Caco-2 (cell line): ENCODE measurements at places on chromosomes 4 and X.
A peak's percentile ranks its signal among the peaks of the same experiment; 100 is the strongest.

DNA sequence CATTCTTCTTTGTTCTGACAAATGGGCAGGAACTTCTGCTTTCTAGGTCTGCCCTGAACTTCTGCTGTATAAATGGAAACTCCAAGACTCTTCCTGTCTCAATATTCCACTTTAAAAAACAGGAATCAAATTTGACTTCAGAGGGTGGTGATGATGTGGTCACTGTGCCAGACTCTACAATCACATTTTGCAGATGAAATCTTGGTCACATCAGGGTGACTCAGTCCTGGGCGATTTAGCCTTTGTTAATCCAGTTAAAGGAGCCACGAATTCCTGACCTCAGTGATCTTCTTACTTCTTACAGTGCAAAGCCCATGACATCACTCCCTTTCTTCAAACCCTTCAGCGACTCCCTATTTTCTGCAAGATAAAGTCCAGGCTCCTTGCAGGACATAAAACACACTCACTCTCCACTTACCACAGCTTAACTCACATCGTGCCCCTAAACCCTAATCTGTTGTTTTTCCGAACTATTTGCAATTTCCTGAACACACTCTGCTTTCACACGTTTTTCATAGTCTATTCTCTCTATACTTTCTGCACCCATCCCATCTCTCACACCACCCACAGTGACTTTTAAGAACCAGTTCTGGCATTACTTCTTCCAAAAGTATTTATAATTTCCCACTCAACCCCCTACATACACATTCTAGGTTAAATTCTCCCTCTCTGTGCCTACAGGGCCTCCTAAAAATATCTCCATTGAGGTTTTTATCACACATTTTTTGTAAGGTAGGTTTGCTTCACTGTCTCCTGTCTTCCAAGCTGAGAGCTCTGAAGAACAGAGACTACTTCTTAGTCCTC, 11.1 kb downstream of the GASK1B start:
- peak overlapping the region; percentile 17 for H3K27ac ChIP-seq
- H3K27me3 ChIP-seq, result no peaks in the 10 kb centered on the region
- H3K36me3 ChIP-seq, result no peaks in the 10 kb centered on the region

- no peak for DNase-seq
- H3K27ac ChIP-seq, result no peak overlapping the region
- no peaks in the 10 kb centered on the region; the same call in 1 of the 2 replicates for H3K36me3 ChIP-seq
- H3K4me1 ChIP-seq, result peaks cover 13% of the 10 kb centered on the region; the same call in 1 of the 2 replicates
These were observed 24.3 kb downstream of the NFKB1 start for GRCh38 chr4:102525504-102525903.

DNA sequence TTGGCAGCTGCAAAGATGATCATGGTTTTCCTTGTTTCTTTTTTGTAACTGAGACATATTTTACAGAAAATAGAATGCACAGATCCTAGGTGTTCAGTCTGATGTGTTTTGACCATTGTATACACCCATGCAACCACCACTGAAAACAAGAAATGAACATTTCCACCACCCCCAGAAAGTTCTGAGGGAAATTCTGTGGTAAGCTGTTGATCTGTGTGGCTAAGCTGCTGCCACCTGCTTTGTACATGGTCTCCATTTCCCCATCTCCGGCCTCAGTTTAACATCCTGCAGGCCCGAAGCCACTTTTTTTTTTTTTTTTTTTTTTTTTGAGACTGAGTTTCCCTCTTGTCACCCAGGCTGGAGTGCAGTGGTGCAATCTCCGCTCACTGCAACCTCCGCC, 65.3 kb downstream of the NYX start:
- H3K27me3 ChIP-seq, result no peaks in the 10 kb centered on the region
- H3K36me3 ChIP-seq, result no peaks in the 10 kb centered on the region
- H3K4me1 ChIP-seq, result no peaks in the 10 kb centered on the region
- no peak overlapping the region for H3K27ac ChIP-seq
- no peak for DNase-seq
- H3K4me3 ChIP-seq, result no peak overlapping the region

DNA sequence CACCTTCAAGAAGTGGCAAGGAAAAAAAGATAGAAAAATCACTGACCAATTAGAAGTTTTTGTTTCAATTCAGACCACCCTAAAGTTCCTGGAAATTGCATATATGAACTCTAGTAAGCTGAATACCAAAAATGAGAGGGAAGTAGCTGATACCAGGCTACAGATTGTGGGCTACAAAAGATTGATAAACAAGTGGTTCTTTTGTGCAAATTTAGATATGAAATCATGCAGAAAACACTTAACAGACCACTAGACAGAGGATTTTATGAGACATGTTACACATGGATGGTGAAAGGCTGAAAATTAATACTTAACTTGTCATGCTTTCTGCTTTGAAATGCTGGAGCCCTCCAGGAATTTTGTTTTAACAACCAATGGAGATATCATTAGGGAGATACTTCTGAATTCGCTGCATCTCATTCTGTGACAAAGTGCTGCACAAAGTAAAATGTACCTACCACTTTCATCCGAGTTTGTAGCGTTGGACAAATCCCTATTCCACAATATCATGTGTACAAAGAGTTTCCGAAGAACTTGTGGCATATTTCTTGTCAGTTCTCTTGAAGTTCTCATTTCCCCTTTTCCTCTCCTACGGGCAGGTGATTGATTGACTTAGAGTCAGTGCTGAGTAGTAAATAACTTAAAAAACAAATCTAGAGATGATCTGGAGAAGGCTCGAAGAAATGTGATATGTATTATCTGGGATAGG, 235.0 kb downstream of the PALLD start:
- H3K27me3 ChIP-seq, result no peaks in the 10 kb centered on the region
- no peak overlapping the region for H3K4me3 ChIP-seq
- DNase-seq, result no peak
- H3K36me3 ChIP-seq, result no peaks in the 10 kb centered on the region

DNA sequence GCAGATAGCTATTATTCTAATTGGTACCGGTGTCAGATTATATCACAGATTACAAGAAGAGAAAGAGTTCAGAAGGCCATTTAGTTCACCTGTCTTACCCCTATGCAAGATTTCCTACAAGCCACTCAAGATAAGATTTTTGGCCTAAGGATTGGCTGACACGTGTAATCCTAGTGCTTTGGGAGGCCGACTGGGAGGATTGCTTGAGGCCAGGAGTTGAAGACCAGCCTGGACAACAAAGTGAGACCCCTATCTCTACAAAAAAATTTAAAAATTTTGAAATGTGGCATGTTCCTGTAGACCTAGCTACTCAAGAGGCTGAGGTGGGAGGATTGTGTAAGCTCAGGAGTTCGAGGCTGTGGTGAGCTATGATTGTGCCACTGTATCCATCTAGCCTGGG, 77.1 kb upstream of the HPRT1 start:
- no peak overlapping the region for H3K4me3 ChIP-seq
- no peaks in the 10 kb centered on the region for H3K27me3 ChIP-seq
- DNase-seq, result no peak
- no peak overlapping the region for H3K27ac ChIP-seq
- no peaks in the 10 kb centered on the region for H3K36me3 ChIP-seq

- no peaks in the 10 kb centered on the region for H3K4me1 ChIP-seq
- H3K27me3 ChIP-seq, result no peaks in the 10 kb centered on the region
- H3K27ac ChIP-seq, result no peak overlapping the region
- DNase-seq, result no peak
- no peak overlapping the region for H3K4me3 ChIP-seq
These were observed 43.7 kb upstream of the FAM9C start for GRCh38 chrX:13088156-13088487.

- H3K4me3 ChIP-seq, result no peak overlapping the region
- H3K4me1 ChIP-seq, result peaks cover 21% of the 10 kb centered on the region
- no peaks in the 10 kb centered on the region for H3K27me3 ChIP-seq
- DNase-seq, result peak; percentile 51
These were observed 20.5 kb downstream of the TRMT44 start for GRCh38 chr4:8461086-8461485.

GRCh38 chr4:138113819-138114400, 128.2 kb downstream of the SLC7A11 start:
- H3K27ac ChIP-seq, result no peak overlapping the region
- DNase-seq, result no peak
- H3K4me1 ChIP-seq, result peaks cover 19% of the 10 kb centered on the region
- no peaks in the 10 kb centered on the region for H3K27me3 ChIP-seq
- H3K4me3 ChIP-seq, result no peak overlapping the region
- H3K36me3 ChIP-seq, result no peaks in the 10 kb centered on the region

DNA sequence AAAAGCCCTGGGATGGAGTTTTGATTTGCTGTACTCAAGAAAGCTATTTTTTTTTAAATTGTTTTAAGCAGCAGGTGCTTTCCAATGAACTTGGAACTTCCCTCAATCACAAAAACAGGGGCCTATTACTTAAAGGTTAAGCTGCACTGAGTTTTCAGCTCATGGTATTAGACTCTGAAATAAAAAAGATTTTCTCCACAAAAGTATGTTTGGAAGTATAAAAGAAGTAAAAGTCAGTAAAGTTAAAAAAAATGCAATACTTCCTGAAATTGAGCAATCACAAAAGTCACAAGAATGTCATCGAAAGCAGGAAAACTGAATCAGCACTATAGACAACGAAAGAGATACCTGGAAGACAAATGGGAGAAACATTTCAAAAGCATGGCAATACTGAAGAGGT, 38.9 kb upstream of the PLAC8 start:
- H3K36me3 ChIP-seq, result no peaks in the 10 kb centered on the region
- H3K27ac ChIP-seq, result no peak overlapping the region
- no peaks in the 10 kb centered on the region for H3K27me3 ChIP-seq
- H3K4me1 ChIP-seq, result peaks cover 13% of the 10 kb centered on the region

- H3K4me3 ChIP-seq, result no peak overlapping the region
- no peaks in the 10 kb centered on the region for H3K27me3 ChIP-seq
- no peak for DNase-seq
- no peaks in the 10 kb centered on the region for H3K36me3 ChIP-seq
- no peak overlapping the region for H3K27ac ChIP-seq
- H3K4me1 ChIP-seq, result peaks cover 7% of the 10 kb centered on the region; the same call in 1 of the 2 replicates
These were observed 24.7 kb downstream of the RBPJ start for GRCh38 chr4:26345565-26345938.
